Stimulated activated CD8-positive, alpha-beta memory T cell treated with anti-CD3 and anti-CD28 coated beads, Interleukin-12 subunit alpha, Interleukin-12 subunit beta, amount 100 ng/mL, for 4 hours (primary cell): ENCODE measurements at places on chromosomes 7 and 10.

DNA sequence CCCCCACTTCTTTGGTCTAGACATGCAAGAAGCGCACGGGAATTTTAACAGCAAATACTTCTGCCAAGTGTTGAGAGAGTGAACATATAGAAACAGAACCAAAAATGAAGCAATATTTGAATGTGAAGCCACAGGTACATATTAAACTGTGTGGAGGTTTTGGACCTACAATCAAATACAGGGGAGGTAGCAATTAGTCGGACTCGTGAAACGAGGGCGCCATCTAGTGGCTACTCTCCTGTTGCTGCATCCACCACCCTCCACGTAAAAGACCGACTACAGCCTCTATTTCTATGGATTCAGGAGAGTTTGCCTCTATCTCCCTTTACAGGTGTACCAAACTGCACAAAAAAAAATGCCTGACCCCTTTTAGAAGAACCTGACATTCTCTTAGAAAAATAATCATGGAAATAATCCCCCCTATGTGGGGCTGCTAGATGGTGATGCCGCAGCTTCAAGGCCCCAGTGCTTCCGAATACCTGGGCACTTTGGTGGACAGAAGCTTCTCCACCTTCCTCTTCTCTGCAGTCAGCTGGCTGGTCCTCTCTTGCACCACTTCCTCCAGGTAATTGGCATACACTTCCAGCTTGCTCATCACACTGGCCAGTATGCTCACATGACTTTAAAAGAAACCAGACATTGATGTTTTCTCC is 31.7 kb downstream of the TECTB start:
- peak; percentile 30 for DNase-seq

DNA sequence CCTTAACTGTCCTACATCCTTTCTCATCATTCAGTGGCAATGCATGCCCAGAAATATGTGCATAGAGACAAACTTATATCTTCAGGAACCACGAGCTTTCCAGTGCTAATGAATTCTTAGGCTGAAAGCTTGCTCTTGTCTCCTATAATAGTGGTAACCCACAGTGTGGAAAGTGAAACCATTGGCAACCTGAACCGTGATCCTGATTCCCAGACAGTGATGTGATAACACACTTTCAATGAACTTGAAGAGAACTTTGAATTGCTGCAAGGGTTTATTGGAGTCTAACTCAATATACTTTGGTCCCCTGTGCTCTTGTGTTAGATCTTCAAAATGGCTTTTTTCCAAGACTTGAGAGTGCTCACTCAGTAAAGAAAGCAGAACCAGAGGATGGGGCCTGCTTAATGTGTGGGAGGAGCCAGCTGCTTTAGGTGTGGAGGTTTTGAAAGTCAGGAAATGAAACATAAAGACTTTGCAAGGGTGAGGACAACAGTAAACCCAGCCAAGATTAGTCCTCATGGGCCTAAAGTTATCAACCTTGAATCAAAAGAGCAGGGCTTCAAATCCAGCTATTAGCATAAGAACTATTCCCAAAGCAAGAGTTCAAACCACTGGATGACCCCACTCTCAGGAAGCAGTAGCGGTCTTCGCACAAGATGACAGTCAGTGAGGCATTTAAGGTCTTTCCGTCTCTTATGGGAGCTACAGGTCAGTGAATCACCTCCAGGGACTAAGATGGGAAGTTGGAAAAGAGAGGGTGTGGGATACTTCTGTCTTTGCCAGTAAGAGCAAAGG is 332.4 kb upstream of the NRP1 start:
- no peak for DNase-seq

GRCh38 chr10:11170993-11171851 is 153.6 kb downstream of the CELF2 start:
- no peak for DNase-seq

GRCh38 chr7:1511444-1512422 is 7.5 kb upstream of the INTS1 start:
- no peak for DNase-seq

GRCh38 chr10:119418362-119418761 is 124.2 kb downstream of the RGS10 start:
- no peak for DNase-seq

- no peak for DNase-seq
Observed at GRCh38 chr10:73641328-73642060, at the start of gene MYOZ1. Gene MYOZ1, minus strand, starts transcription at chr10:73641474. Its CDS starts 1,457 bp downstream, at chr10:73640017.

- DNase-seq = no peak
Observed at GRCh38 chr7:47888371-47889265, 59.6 kb downstream of the PKD1L1 start.

DNA sequence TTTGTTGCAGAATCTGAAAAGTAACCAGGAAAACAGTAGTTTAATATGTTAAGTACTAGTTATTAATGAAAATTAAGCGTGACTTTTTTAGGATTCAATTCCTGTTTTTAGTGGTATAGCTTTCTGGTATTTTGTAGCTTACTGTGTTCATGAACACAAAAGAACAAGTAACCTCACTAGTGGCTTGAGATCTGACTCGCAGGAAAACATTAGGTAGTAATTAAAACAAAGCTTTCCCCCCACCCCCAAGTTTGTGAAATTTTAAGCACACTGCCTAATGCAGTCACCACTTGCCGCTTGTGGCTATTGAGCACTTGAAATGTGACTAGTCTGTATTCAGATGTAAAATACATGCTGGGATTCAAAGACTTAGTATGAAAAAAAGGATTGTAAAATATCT is 102.5 kb upstream of the RPA3 start:
- no peak for DNase-seq

DNA sequence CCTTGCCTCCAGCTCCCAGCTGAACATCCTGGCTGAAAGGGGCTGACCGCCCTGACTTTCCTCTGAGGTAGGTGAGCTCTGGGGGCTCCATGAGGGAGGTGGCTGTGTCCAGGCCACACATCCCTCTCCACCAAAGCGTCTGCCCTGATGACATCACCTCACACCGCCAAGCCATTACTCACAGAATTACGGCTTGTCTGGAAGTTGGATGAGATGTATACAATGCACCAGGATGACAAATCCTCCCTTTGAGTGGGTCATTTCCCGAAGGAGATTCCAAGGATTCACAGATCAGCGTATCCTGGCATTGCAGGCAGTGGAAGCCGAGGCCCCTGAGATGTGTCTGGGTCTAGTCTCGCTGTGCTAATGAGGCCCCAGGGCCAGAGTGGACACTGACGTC is 15.1 kb upstream of the RET start:
- no peak for DNase-seq

GRCh38 chr10:123284022-123284421 is 129.8 kb downstream of the BUB3 start:
- no peak for DNase-seq

- DNase-seq = no peak
Observed at GRCh38 chr7:29255906-29256692, 61.5 kb downstream of the CHN2 start.

GRCh38 chr7:87858417-87859100 is 17.6 kb downstream of the SLC25A40 start:
- DNase-seq = no peak

GRCh38 chr7:54559401-54559800 is 17.2 kb downstream of the VSTM2A start:
- no peak for DNase-seq

DNA sequence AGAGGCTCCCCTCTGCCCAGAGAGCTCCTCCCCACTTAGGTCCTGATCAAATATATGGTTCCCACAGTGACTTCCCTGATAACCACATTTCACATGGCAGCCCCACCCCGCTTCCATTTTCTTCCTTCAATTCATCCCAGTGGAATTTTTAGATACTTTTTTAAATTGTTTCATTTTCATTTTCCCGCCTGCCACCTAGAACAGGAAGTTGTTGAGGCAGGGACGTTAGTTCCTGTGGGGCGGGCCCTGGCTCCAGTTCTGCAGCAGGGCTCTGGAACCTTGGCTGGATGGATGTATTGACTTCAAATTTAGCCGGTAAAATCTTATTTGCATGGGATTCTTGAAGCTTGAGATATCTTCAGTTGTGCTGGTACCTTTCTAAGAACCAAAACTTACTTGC is 226.6 kb downstream of the PAXIP1 start:
- no peak for DNase-seq

DNA sequence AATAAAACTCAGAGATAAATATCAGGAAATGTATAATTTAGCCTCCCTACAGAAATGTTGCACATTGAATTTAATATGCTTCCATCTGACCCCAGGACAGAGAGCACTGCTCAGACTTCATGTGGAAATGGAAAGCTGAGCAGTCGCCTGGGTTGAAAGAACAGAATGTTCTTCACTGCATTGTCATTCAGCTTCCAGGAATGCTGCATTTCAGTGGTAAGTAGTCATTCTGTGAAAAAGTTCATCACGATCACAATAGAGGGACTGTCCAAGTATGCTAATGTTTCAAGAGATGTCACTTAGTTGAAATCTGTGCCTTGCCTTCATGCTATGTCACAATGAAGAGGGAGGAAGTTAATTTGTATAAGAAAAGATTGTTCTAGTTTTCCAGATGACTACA is 147.3 kb downstream of the NRCAM start:
- DNase-seq = no peak

DNA sequence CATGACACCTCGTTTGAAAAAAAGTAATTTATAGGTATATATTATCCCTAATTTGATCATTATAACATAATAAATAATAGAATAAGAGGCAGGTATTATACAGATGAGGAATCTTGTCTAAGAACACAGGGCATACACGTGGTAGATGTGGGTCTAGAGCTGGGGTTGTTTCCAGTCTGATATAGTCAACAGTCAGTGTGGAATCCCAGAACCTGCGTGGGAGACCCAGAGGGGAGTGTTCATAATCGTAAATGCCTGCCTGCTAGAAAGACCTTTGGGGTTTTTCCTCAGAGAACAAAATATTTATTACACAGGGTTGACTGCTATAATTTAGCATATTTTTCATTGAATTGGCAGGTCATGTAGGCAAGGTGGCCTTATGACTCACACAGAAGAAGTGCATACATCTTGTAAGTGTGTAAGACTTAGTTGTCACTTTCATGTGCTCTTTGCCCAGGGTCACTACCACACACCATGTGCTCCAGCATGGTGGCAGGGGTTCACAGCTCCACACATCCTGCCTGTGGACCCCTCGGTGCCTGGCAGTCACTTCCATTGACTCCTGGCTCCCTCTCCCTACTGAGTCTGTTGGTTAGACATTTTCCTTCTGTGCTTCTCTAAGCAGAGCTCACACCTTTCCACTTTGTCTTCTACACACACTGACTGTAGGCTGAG is 94.9 kb upstream of the IKZF1 start:
- no peak for DNase-seq

DNA sequence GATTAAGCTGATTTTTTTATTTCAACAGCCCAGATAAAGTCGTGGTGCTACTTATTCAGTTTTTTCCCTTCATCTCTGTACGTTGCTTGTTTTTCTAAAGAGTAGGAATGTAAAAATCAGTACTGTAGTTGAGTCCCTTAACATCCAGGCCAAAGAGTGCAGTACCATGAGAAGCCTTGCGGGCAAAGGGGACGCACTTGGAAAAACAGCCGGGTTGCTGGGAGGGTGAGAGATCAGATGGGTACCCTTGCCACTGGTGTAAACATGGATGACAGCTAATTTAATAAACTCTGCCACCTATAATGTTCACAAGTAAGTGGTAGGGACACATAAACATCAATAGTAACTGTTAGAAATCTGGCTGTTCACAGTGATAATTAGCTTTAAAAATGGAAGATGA is 175.9 kb downstream of the POU6F2 start:
- no peak for DNase-seq

DNA sequence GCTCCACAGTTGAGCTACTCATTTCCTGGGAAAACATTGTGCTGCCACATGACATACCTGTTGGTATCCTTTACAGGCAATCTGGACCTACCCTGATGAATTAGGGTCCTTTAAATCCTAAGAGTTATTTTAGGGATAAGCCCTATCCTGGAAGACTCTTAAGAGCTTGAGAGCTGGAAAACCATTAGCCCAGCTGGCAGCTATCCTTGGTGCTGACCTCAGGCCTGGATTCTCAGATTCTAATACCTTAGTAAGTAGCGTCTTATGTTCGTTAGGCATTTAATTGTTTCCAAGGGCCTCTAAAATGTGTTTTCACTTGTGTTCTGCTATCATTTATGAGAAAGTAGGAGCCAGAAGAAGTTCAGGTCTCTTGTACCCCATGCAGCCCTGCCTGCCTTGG is 93.0 kb upstream of the SORCS3 start:
- DNase-seq = no peak

GRCh38 chr10:11263767-11264166 is 246.1 kb downstream of the CELF2 start:
- no peak for DNase-seq

GRCh38 chr10:47141349-47141748 is 158.6 kb upstream of the GDF10 start:
- no peak for DNase-seq

DNA sequence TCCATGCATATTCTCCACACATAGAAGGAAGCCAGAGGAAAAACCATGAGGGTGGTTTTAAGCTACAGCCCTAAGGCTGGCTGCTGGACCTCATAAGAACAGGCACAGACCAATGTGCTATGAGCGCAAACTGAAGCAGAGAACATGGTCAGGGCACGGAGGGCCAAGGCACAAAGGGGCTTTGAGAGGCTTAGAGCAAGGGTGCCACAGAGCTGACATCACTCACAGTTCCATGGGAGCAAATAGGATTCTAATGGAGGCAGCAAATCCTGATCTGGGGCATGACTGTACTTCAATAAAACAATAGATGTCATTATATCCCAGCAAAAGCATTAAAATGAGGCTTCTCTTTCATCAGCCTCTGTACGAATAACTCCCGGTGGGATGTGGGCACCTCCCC is 162.4 kb downstream of the COBL start:
- DNase-seq = no peak

GRCh38 chr7:30683816-30684215 is 1.6 kb upstream of the CRHR2 start:
- DNase-seq = no peak

GRCh38 chr7:41978858-41979257 is 258.2 kb downstream of the GLI3 start:
- DNase-seq = no peak

DNA sequence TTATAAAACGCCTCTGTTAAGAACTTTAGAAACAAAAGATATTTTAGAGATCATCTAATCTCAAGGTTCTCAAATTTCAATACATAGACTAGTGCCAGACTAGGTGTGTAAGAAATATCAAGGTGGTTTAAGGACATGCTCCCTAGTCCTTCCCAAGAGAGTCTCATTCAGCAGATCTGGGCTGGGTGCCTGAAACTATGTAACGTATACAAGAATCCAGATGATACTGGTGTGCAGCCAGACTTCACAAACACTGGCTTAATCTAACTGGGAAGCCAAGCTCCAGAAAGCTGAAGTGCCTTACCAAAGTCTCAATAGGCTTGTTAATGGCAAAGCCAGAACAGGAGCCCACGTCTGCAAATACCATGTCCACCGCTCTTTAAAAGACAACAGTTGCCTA is 105.0 kb upstream of the AMPH start:
- DNase-seq = no peak

DNA sequence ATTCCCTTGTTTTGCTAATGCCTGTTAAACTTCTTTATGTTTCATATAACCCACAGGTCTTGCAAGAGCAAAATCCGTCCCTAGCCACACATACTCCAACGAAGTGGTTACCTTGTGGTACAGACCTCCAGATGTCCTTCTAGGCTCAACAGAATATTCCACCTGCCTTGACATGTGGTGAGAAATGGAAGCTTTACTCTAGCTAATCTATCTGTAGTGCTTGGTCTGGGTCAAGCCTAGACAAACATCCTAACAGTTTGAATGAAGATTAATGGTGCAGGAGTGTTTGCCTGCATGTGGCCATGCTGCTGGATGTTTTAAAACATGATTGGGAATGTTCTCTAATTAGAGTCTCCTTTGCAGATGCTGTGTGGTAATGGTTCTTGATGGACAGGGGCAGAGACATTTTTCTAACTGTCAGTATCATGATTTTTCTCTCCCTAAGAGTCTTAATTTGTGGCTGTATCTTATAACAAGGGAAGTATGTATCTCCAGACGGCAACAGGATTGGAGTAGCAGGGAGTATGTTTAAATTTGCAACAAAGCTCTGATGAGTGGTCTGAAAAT is 308.5 kb upstream of the FZD1 start:
- no peak for DNase-seq
